Ovary (tissue), 10 donors: ENCODE measurements at places on chromosomes 16 and 17. TPM values are rescaled to one million over a fixed set of nuclear protein-coding genes. Genes with fewer than 3 reads are reported as not detected.
A peak's percentile ranks its signal among the peaks of the same experiment; 100 is the strongest.

The NDEL1 gene
- total RNA-seq = 60.0 TPM

The OTOA gene
- total RNA-seq = 0.15 TPM

The ADGRG3 gene
- total RNA-seq = 1.7 TPM

The NECAB2 gene
- not detected for total RNA-seq

GRCh38 chr17:15154618-15155017, 110.5 kb downstream of the PMP22 start:
- no peak for DNase-seq
- H3K27me3 ChIP-seq = no peaks in the 10 kb centered on the region
- H3K27ac ChIP-seq = no peak overlapping the region
- no peaks in the 10 kb centered on the region for H3K36me3 ChIP-seq

DNA sequence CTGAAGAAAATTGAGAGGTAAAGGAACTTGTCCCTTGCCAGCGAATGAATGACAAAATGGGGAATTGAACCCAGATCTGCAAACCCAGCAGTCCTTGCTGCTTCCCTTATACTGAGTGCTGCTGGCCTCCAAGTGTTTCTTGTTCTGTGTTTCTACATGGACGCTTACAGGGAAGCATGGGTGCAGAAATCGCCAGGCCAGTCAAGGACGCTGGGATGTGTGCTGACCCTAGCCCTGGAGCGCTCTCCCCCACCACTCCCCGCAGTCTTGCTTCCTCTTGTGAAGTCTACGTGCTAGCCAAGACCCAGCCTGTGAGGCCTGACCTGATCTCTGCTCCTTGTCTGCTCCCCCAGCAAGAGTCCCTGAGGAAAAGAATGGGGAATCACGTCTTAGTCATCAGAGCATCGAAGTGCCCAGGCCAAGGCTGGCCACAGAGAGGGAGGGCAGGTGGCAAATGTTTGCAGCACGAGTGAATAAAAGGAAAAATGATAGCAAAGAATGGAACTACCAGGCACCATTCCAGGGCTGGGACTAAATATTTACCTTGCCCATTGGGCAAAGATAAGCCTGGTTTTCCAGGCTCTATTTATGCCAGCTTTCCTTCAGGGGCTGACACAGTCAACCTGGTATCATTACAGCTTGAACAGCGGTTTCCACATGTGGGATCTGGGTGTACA, 17.4 kb downstream of the CA4 start:
- no peak overlapping the region for H3K27ac ChIP-seq
- no peak overlapping the region for H3K4me3 ChIP-seq
- no peaks in the 10 kb centered on the region for H3K36me3 ChIP-seq
- peaks cover 3% of the 10 kb centered on the region for H3K4me1 ChIP-seq
- H3K27me3 ChIP-seq = no peaks in the 10 kb centered on the region

DNA sequence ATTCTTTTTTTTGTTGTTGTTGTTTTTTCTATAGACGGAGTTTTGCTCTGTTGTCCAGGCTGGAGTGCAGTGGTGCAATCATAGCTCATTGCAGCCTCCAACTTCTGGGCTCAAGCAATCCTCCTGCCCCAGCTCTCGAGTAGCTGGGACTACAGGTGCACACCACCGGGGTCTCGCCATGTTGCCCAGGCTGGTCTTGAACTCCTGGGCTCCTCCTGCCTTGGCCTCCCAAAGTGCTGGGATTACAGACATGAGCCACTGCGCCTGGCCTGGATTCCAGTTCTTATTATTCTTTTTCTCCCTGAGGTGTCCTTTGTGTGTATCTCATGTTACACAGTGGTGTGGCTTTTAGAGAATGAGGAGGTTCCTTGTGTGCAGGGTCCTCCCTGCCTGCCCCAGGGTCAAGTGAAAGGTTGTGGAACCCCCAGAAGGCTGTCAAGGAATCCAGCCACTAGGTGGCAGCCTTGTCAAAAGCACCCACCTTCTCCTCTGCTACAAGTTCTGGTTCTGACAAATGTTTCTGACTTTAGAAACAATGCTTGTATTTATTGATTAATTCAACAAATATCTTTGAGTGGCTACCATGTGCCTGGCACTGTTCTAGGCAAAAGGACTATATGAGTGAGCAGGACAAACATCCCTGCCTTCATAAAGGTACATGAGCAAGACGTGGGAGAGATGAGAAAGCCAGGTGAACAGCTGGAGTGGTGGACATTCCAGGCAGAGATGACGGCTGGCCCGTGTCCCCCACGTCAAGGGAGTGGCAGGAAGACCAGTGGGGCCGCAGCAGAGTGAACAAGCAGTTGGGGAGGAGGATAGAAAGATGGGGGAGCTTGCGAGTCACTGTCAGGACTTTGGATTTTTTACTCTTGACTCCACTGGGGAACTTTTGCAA, 112.4 kb downstream of the SPECC1 start:
- no peak overlapping the region for H3K27ac ChIP-seq
- H3K36me3 ChIP-seq = no peaks in the 10 kb centered on the region

DNA sequence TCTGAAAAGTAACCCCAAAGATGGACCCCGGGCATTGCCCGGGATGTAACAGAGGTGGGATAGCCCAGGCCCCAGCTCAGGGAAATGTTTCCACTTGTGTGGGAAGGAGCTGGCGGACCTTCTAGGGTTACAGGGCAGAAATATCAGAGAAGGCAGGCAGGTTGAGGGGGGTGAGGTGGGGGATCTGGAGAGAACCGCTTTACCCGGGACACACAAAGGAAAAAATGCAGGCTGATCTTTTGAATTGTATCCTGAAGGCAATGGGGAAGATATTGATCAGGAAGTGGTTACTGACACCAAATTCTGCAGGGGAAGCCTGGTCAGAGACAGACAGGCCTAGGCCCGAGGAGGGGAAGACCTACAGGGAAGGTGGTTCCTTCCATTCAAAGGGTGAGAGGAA, 3.5 kb downstream of the SLC47A1 start:
- H3K27ac ChIP-seq = no peak overlapping the region
- no peak overlapping the region for H3K4me3 ChIP-seq
- no peaks in the 10 kb centered on the region for H3K36me3 ChIP-seq
- no peaks in the 10 kb centered on the region for H3K27me3 ChIP-seq
- DNase-seq = no peak

DNA sequence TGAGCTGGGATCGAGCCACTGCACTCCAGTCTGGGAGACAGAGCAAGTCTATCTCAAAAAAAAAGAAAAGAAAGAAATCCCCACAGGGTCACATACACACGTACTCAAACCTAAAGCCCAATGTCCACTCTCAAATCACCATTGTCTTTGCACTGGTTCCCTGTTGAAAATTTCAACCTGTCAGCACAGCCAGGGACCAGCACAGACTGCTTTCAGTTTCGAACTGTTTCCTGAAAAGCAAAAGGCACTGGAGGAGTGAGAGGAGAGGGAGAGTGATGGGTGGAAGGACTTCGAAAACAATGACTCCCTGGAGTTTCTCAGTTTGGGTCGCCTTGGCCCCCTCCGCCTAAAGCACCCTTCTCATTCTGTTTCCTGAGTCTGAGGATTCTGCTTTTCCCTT, 9.0 kb upstream of the CD300C start:
- no peak overlapping the region for H3K27ac ChIP-seq
- H3K36me3 ChIP-seq = no peaks in the 10 kb centered on the region
- H3K4me3 ChIP-seq = no peak overlapping the region
- no peaks in the 10 kb centered on the region for H3K27me3 ChIP-seq

GRCh38 chr16:72270531-72270930, 98.6 kb upstream of the PMFBP1 start:
- H3K27me3 ChIP-seq = no peaks in the 10 kb centered on the region
- DNase-seq = no peak
- H3K27ac ChIP-seq = no peak overlapping the region
- no peaks in the 10 kb centered on the region for H3K36me3 ChIP-seq

DNA sequence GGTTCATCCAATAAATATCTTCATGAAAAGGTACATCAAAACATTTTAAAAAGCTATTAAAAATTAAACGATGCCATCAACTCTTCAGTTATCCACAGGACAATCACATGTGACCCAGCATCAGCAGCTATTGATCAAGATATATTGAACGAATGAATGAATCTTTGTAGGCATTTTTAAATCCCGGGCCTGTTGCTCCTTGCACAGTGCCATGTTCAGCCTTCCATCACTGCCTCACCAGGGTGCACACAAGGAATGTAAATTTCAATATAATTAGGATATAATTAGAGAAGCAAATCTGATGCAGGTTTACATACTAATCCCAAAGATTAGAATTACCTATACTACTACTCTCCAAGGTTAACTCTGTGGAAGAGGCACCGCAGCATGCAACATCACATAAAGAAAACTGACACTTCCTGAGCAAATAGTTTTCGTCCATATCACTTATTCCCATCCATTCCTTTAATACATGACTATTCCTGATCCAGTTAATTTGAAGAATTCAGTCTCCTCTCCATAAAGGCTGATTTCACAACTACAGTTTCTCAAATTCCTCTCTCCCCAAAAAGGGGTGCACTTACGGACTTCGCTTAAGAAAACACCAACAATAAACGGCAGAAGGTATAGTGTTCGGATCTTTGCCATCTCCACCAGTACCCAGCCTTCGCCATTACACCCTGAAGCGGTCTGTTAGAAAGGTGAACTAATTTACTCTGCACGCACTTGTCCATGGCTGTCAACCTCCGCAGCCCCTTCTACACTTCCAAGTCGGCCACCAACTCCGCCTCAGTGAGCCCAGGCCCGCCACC, 938 bp downstream of the NCOR1 start:
- H3K36me3 ChIP-seq = no peaks in the 10 kb centered on the region
- peaks cover 8% of the 10 kb centered on the region for H3K4me1 ChIP-seq
- peak overlapping the region; percentile 98 for H3K27ac ChIP-seq
- no peaks in the 10 kb centered on the region for H3K27me3 ChIP-seq
- no peak for DNase-seq
